Effector CD4-positive, alpha-beta T cell (primary cell): ENCODE measurements at places on chromosomes 6 and 20.

DNA sequence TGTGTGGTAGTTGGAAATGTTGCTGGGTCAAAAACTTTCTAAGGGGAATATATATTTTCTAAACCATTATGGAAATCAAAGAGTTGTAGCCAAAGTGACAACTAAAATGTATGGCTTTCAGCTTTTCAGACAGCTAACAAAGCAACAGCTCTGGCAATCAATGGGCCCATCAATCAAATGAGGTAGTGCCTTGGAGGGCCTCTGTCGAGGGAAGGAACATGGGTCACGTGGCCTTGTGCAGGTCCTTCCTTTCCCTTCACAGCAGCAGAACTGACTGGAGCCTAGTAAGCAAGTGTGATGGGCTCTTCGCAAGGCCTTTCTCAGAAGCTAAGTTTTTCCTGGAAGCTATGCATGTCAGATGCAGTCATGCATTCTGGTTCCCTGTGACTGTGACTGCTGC lies 17.9 kb downstream of the FAXC start:
- DNase-seq = no peak

DNA sequence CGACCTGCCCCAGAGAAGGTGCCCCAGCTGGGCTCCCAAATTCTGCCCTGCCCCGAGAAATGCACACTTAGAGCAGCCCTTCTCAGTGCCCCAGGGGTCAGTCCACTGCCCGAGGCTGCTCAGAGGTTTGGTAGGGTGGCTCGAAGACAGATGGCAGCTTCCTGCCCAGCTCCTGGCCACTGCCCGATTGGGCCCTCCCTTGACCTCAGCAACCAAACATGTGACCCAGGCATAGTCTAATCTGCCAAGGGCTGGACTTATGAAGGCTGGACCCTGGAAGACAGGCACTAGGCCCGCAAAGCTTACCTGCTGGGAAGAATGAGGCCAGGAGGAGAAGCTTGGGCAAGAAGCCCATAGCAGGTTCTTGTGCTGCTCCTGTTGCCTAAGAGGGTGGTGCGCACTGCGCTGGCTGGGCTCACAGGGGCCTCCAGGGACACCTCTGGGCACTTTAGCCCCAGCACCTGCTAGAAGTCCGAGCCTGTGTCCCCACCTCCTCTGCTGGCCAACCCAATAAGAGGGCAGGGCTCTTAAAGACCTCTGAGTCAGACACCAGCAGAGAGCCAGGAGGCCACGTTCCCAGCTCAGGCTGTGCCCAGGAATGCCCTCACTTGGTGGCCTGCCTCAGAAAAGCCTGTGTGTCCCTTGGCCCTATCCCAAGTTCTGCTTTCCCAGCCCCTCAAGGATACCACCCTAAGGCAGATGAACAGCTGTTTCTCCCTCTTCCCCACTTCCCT lies 5.5 kb downstream of the SIGLEC1 start:
- no peak for DNase-seq

DNA sequence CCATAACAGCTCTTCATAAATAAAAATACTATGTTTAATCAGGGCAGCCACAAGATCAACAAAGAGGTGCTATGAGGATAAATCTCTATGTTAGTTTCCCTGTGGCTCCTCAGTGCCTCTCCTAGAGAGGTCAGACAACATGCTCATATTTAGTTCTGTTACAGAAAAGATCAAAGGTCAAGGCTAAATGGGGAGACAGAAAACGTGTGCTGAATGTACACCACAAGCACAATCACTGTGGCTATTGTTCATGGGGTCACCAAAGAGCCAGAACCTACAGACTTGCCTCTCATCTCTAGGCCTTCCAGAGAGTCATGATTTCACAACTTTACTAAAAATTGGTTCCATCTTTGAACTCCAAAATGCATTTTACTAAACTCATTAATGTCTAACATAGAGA lies 409.8 kb downstream of the HACE1 start:
- no peak for DNase-seq

GRCh38 chr6:106799031-106799894 lies 169.9 kb downstream of the QRSL1 start:
- no peak for DNase-seq

- DNase-seq = no peak
Measured at GRCh38 chr6:162325826-162326225, 401.7 kb downstream of the PRKN start.

GRCh38 chr20:45368221-45368980 lies 5.4 kb downstream of the SYS1 start:
- DNase-seq = peak; percentile 13

GRCh38 chr6:158760618-158761250 lies 58.4 kb downstream of the EZR start:
- DNase-seq = no peak

DNA sequence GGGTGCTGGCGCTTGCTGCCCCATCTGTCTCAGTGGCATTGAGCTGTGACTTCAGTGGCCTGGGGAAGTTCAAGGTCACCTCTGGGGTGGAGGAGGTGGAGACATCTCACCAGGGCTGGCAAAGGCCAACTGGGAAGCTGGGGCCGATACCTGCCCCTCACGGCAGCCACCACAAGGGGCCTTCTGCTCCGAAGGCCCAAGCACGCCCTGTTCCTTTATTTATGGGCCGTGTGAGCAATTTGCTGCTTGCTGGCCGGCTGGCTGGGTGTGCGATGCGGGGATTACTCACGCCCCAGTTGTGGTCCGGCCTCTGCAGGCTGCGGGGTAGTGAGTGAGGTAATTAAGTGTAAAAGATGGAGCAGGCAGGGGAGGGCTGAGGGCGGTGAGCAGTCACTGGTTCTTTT lies 13.2 kb upstream of the SCRT2 start:
- DNase-seq = no peak

GRCh38 chr6:1024587-1024986 lies 287.3 kb upstream of the FOXQ1 start:
- no peak for DNase-seq

DNA sequence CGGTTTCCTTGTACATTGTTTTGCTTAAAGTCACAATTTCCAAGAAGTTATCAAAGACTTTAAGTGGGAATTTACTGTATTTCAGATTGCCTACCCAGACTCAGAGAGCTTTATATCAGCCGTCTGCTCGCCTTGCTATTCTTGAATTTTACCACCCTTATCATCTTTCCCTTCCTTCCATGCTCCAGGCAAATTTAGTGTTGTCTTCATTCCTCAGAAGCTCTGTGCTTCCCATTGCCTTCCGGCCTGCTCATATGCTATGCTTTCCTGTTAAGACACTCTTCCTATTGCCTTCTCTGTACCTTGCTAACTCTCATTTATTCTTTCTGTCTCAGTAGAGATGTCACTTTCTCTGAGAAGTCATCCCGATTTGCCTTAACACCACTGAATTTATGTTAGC lies 52.1 kb downstream of the CD2AP start:
- no peak for DNase-seq

DNA sequence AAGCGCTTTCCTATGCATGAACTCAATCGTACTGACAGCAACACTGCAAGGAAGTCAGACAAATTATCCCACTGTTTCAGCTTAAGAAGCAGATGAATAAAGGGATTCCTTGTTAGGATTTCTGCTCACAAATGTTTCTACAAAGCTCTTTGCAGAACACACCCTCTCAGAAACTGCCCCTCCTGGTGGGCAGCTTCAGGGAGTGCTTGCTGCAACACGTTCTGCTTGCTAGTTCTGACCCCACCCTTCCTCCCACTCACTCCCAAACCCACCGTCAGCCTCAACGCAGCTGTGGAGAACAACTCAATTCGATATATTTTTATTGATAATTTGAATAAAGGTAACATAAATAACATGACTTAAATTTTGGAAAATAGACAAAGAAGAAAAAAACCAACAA lies 250.8 kb upstream of the PRDM1 start:
- DNase-seq = no peak

DNA sequence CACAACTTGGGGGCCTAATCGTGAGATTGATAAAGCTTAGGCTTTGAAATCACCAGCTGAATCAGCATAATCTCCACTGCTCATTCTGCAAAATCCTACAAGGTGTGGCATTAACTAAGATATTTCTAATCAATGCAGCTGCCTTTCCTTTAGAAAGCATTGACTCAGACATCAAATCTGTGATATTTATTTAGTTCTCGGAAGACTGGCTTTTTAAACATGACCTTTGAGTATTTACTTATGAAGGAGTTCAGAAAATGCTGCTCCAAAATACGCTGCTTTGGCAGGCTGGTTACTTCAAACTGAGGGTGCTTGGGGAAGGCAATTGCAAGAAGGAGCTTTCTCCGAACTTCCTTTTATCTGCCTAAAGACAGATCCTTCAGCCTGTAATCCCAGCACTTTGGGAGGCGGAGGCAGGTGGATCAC lies 23.7 kb upstream of the FUCA2 start:
- no peak for DNase-seq

- no peak for DNase-seq
Measured at GRCh38 chr6:169991913-169992312, 240.5 kb downstream of the ERMARD start.

- no peak for DNase-seq
Measured at GRCh38 chr6:109102762-109103161, 7.5 kb downstream of the CEP57L1 start.

DNA sequence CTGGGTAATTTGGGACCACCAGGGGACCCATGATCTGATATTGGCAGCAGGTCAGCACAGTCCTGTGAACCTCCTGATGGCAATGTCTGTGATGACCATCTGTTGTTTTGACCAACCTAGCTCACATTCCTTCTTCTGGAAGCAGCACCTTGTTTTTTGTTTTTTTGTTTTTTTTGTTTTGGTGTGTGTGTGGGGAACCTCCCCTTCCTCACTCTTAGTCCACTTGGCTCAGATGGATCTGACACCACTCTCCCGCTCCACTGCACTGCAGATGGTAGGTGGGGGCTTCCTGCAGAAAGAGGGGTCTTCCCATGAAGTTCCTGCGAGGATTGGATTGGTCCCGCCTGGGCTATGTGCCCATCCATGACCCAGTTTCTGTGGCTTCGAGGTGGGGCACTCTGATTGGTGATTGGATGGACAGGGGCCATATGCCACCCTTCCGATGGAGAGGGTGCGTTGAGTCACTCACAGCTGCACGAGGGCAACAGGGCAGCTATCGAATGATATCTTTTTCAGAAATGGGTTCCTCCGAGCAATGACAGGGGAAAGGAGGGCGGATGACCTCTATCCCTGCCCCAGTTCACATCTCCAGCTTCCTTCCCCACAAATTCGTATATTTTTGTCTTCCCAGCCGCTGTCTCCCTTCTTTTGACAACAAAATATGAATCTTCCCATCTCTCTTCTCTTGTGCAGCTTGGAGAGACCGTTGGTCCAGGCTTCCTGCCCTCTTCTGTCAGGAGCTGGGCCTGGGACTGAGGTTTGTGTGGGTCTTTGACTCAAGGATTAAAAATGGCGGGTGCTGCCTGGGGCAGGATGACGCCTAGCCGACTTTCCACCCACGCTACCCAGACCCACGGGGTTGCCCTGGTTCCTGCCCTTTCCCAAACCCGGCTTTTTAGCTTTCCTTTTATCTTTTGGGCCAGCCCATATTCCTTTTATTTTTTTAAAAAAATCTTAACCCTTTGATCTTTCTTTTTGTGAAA lies 132.1 kb upstream of the KCNG1 start:
- DNase-seq = no peak

- no peak for DNase-seq
Measured at GRCh38 chr20:49889001-49889934, 26.1 kb downstream of the SPATA2 start.

DNA sequence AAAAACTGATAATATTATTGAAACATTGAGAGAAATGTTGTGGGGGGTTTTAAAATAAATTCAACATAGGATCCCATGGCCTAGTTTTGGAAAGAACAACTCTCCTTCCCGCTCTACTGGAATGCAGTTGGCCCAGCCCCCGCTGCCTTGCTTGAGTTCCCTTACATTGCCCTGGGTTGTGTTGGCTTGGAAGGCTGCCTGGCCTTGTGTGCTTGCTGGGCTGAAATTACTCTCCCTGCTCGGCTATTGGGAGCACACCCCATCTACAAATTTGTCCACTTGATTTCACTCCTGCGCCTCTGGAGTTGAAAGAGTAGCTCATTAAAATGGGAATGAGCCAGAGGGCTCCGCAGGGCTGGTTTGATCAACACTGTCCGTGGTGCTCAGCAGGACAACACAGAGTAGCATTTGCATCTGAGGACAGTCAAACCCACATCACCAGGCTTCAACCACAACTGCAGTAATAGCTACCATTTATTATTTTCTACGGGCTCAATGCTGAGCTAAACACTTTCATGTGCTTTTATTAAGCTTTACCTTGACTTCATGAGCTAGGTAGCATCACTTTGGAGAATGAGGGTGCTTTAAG lies 35.2 kb downstream of the DOK5 start:
- no peak for DNase-seq

- no peak for DNase-seq
Measured at GRCh38 chr20:17457079-17457478, 74.1 kb downstream of the BFSP1 start.

DNA sequence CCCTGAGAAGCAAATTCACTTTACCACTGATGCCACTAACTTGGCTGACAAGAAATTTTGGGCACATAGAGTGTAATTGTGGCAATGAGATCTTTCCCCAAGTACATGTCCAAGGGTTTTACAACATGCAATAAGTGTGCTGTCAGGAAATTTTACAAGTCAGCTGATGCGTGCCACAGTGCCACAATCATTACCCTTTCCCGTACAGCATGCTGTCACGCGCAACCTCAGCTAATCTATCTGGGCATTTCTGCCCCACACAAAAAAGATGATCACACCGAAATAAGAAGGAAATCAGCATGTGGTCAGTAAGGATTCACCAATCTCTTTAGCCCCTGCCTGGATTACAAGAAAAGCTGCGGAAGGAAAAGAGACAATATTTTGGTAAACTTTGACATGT lies 163.6 kb upstream of the PREP start:
- DNase-seq = no peak

GRCh38 chr6:43842231-43842794 lies 72.3 kb downstream of the VEGFA start:
- DNase-seq = no peak

- no peak for DNase-seq
Measured at GRCh38 chr6:22444330-22444729, 125.0 kb upstream of the HDGFL1 start.

- DNase-seq = no peak
Measured at GRCh38 chr6:42404484-42404883, 47.2 kb downstream of the TRERF1 start.

GRCh38 chr20:8287340-8287739 lies 155.3 kb downstream of the PLCB1 start:
- DNase-seq = no peak

GRCh38 chr20:59042151-59042795 lies at the start of gene PRELID3B:
Gene PRELID3B, minus strand, starts transcription at chr20:59042786. Its CDS starts 56 bp downstream, at chr20:59042730.
- peak; percentile 16 for DNase-seq
